ENCODE measurements at places on chromosomes 5 and 9. TPM values are rescaled to one million over a fixed set of nuclear protein-coding genes. Genes with fewer than 3 reads are reported as not detected.

DNA sequence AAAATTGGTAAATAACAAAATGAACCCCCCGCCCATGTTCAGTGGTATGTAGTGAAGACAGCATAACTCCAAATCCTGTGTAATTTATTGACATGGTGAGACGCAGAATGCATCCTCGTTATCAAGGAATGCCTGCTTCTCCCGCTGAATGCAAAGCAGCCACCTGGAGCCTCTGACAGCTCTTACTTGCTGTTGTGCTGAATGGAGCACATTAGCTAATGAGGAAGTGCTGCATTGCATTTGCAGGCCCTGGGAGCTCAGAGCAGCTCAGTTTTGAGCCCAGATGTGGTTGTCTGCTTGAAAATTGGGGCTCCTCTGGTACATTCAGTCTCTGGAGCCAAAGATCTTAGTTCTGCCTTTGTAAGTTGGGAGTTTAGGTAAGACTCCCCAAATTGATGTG is 28.9 kb downstream of the PLAC8L1 start:
- no peak for DNase-seq

Gene FBLL1
- not detected for total RNA-seq

DNA sequence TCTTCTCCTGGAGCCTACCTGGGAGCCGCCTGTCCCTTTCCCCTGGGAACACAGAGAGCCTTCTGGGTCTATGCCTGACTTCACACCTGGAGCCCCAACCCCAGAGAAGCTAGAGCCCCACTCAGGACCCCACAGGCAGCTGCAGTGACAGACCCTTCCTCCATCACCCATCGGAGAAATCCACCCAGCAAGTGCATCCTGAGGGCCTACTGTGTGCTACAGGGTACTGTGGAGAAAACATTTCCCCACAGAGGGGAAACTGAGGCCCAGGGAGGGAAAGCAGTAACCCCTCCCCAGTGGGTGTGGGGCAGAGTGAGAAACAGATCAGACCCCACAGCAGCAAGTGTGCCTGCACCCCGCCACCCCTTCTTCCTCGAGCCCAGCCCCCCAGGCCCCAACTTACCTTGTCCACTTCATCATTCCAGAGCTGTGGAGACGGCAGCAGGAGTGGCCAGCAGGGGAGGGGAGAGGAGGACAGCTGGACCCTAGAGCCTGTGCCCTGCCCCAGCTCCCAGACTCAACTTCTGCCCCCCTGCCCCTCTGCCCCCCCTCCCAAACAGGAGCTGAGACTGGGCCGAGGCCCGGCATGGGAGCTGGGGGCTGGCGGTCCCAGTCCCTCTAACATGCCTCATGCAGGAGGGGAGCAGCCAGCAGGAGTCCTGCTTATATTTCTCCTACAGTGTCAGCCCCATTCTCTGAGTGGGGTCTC is 17.7 kb downstream of the SH3GLB2 start:
- DNase-seq, result no peak

Gene IL3
- total RNA-seq, result not detected

Gene ADAMTSL2
- 1.8 TPM for total RNA-seq

Measured in omental fat pad (tissue), 4 donors.